Brain pericyte (primary cell): ENCODE measurements at places on chromosomes 2 and 18.

- no peak for DNase-seq
Observed at GRCh38 chr2:232973011-232973735, 39.9 kb downstream of the NGEF start.

GRCh38 chr2:46547223-46548102 is 68.1 kb downstream of the TMEM247 start:
- DNase-seq, result no peak

DNA sequence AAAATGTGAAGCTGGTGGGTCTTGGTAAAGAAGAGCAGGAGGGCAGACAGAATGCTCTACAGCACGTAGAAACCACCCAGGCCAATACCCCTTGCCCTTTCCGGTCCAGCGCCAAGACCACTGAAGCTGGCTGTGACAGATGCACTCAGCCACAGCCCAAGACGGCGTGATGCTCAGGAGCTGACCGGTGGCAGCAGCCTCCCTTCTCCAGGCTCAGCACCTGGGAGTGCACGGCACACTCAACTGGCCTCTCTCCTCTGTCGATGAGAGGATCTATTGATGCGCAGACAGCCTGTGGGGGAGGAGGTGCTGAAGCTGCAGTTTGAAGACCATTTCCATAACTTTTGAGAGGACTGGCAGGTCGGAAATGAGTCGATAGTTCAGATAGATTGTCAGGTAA is 141.0 kb upstream of the MYT1L start:
- DNase-seq, result no peak

DNA sequence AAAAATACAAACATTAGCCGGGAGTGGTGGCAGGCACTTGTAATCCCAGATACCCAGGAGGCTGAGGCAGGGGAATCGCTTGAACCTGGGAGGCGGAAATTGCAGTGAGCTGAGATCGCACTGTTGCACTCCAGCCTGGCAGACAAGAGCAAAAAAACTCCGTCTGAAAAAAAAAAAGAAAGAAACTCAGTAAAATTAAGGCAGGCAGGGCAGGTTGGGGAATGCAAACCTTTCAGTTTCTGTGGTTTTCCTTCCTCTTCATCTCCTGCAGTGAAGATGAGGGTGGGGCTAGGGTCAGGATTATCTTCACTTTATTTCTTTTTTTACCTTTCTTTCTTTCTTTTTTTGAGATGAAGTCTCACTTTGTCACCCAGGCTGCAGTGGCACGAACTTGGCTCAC is 43.2 kb upstream of the PSME4 start:
- no peak for DNase-seq

- DNase-seq, result no peak
Observed at GRCh38 chr2:241208058-241208457, 19.6 kb downstream of the ANO7 start.

- DNase-seq, result no peak
Observed at GRCh38 chr2:33709951-33710350, 110.9 kb upstream of the FAM98A start.

DNA sequence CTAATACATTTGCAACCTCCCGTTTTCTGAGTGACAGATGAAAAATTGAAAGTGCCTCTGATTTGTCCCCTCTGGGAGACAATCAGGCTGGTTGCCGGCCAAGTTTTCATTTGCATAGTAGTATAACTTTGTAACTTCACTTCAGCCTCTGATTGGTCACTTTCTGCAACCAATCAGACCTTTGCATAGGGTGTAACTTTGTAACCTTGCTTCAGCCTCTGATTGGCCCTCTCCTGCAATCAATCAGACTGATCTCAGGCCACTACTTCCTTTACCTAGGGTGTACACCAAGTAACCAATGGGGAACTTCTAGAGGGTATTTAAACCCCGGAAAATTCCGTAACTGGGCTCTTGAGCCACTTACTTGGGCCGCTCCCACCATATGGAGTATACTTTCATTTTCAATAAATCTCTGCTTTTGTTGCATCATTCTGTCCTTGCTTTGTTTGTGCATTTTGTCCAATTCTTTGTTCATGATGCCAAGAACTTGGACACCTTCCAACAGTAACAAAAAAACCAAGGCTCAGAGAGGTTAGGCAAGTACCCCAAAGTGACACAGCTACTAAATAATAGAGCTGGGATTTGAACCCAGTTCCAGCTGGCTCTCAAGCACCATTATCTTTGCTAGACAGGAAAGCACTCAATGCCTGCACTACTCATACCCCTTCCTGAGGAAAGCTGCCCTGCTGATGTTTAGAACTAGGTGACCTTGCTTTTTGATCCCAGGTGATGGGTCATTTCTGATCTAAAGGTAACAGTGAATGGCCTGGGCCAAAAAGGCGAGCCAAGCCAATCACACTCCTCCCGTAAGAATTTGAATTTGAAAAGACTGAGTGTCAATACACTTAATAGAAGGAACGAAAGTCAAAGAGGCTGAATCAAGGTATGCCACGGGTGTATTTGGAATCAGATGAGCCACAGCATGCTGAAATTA is 10.9 kb upstream of the MYOM1 start:
- DNase-seq, result no peak

DNA sequence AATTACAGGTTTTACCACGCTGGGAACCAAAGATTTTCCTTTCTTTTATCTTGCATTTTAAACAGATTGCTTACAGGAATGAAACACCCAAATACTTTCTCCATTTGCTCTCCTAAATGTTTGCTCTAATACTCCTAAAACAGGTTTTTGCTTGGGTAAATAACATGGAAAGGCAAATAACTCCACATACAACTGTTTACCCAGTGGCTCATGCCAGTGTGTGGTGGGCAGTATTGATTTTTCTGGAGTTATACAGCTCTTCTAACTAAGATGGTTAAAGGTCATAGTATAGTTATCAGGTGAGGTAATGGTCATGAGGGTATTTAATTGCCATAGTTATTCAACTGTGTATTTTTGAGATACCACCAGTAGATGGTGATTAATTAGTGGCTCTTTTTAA is 61.2 kb upstream of the RAB27B start:
- no peak for DNase-seq
